Vagina (tissue), 2 donors: ENCODE measurements at places on chromosomes 13 and 19.

DNA sequence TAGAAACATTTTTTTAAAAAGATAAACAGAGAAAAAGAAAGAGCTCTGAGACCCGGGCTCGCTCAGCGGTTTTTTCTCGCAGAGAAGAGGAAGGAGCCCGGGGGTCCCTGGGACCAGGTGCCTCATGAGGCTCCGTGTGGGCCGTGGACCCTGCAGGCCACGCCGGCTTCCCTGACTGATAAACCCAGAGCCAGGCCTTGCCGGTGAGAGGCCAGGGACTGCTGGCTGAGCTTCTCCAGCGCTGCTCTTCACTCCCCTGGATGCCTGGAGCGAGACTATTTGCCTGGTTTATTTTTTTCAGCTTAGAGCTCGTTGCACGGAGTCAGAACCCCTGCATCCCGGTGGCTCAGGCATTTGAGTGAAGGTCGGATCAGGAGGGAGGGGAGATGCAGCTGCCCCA, 53.4 kb upstream of the F7 start:
- no peak for DNase-seq

GRCh38 chr13:25943658-25944057, 108.2 kb downstream of the SHISA2 start:
- DNase-seq = no peak

GRCh38 chr19:38737921-38738737, 6.1 kb downstream of the CAPN12 start:
- DNase-seq = no peak

DNA sequence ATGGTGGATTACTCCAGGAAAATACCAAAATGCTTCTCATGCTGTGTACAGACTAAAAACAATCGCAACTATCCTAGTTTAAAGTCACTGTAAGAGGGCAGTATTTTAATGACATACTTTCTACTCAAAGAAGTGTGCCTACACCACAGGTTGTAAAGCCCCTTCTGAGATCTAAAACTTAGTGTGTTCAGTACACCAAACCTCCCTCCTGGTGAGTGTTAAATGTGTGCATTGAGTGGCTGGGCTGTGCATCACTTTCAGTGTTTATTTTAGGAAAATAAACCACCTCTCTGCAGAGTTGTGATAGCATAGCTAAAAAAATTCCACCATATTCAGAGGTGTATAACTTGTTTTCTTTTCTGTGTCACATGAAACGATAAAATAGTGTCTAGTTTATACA, 263.7 kb downstream of the DACH1 start:
- DNase-seq = no peak

GRCh38 chr13:32025730-32026129, 5.8 kb upstream of the FRY start:
- no peak for DNase-seq

- no peak for DNase-seq
Observed at GRCh38 chr19:50632151-50632835, 7.4 kb downstream of the SYT3 start.

DNA sequence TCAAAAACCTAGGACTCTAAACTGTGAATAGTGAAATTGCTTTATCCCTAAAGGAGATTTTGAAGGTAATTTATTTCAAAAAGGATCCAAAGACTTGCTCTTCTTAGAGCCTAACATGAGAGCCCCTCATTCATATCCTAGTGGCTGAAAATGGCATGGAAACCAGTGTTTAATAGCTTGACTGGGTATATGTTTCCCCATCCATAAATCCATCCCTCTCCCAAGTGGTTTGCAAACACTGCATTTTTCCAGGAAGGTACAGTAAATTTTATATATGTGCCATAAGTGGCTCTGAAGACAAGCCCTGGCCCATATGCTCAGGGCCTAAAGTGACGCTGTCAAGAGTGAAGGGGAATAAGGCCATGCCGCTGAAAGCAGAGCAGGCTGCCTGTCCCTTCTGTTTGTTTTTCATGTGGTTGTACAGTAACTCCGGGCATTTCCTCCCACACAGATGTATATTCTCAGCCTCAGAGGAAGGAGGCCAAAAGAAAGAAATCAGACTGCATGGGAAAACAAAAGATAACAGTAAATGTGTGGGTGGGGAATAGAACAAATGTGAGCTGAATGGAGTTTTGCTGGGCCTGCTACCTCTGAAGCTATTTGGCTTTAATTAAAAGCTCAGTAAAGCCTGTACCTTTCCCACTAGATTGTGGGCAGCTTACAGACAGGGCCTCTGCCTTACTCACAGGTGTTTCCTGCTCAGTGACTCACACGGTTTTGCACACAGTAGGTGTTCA, 181.9 kb downstream of the PCDH9 start:
- no peak for DNase-seq

DNA sequence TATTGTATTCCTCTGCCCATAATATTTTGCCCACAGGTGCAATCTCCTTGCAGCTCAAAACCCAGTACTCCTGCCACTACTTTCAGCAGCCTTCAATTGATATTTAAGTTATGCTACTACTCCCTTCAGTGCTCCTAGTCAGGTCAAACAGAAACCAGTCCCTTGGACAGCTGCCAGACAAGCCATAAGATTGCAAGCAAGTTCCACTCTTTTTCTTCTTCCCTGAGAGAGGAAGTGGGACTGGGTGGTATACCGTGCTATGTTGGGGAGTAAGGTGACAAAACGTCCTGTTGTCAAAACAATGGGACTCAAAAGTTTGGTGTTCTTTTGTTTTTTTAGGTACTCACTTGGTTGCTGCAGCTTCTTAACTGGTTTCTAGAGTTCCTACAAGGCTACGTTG, 63.1 kb upstream of the FRY start:
- DNase-seq = no peak

DNA sequence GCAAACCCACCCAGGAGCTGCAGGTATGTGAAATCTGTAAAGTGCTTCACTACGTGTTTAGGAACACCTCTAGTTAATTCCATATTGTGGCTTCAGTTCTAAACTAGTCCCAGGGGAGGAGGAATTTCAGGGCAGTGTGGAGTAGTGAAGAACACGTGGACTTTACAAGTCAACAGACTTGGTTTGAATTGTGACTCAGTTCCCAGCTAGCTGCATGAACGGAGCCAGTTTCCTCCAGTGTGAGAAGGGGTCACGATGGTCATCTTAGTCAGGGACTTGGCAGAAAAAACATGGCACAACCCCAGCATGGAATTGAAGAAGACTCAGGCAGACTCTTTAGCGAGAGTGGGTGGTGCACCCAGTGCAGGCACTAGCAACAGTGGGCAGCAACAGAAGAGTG, 175.7 kb upstream of the UBL3 start:
- no peak for DNase-seq

- DNase-seq = no peak
Observed at GRCh38 chr19:4234142-4234861, 5.0 kb downstream of the EBI3 start.

GRCh38 chr13:38883783-38884182, 106.8 kb downstream of the STOML3 start:
- no peak for DNase-seq

- no peak for DNase-seq
Observed at GRCh38 chr19:29992233-29992867, 50.3 kb downstream of the URI1 start.

- no peak for DNase-seq
Observed at GRCh38 chr19:32631381-32631780, 43.6 kb downstream of the ANKRD27 start.

DNA sequence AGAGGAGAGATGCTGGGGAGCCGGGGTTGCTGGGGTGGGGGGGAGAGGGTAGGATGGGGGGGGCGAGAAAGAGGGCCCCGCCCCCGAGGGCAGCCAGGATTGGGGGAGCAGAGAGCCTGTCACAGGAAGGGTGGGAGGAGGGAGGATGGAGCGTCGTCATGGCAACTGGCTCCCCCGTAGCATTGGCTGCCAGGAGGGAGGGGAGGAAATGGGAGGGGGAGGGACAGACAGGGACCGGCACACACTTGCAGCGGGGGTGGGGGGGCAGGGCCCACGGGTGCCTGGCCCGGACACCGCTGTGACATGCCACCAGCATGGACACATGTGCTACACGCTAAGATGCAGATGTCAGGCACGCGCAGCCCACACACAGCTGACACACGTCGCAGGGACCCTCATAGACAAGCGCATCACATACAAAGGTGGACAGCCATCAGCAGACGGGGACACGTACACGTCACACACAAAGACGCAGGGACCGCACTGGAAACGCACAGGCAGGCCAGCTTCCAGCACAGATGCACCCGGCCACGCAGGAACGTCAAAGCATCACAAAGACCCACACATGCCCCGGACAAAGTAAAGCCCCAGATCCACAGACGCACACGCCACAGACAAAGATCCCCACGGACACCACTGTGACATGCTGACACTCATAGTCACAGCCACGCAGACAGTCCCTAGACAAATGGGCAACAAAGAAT, at the start of gene LMTK3:
TSS of gene LMTK3 (minus strand) at position 36 of the 704 bp plus-strand sequence. CDS start 259 bp downstream, outside the sequence.
- no peak for DNase-seq

- no peak for DNase-seq
Observed at GRCh38 chr13:95480791-95481780, 71.4 kb upstream of the CLDN10 start.

DNA sequence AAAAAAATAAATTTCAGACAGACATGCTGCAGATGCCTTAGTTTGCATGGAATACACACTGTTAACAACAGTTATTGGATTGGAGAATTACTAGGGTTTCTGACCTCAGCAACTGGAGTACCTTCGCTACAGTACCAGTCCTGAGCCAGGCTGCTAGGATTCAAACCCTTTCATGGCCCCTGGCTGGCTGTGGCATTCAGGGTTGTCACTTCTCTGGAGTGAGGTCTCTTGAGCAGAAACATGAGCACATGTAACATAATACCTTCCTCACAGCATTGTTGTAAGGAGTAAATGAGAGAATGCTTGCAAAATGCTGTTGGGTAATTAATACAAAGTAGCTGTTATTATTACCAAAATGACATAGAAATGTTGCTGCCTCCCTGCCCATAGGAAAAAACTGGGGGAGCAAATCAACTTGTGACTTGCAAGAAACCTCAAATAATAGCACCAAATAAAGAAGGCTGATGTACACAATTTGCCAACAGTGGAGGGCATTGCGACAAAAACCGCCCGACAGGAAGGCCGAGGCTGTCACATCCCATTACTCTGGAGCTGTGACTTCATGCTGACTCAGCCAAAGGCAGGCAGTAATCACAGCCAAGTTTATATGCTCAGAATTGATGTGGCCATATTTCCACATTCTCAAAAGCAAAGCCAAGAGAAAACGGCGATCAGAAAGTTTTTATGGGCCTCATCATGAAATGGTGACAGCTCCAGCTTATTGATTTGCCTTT, 100.4 kb downstream of the RFC3 start:
- DNase-seq = no peak

GRCh38 chr19:47587295-47587694, 14.3 kb upstream of the ZNF541 start:
- DNase-seq = no peak

- no peak for DNase-seq
Observed at GRCh38 chr19:4100647-4101495, 23.1 kb downstream of the MAP2K2 start.

DNA sequence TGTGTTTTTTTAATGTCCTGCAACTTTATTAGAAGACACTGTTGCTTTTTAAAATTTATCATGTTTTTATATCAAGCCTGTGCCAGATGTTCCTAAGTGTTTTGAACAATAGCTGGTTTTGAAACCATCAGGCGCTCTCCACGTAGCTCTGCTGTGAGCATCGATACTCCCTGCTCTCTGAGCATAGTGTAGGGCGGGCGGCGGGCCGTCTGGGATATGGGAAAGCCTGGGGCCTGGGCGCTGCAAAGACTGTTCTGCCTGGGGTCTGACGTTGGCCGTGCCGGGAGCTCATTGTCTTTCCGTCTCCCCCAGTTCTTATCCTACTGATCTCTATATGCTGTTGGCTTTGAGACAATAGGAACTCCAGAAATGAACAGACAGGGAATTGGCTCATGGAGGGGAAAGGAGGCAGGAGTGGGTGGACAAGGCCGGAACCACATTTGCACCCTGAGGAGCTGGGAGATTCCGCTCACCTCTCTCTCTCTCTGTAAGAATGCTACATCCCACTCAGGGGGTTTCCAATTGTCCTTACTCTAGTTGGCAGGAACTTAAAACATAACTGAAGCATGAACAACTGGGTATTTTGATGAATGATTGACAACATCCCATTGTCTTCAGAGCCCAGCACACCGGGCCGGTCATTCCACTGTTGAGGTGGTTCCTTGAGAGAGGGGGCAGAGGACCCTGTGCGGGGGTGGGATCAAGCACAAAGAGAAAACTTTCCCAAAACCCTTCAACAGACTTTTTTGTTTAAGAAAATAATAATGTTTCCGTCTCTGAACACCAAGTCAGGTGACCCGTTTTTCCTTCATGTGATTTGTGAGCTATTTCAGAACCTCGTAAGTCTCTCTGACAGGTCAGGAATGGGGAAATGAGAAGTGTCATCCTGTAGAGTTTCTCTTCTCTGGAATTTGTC, 64.7 kb downstream of the COL4A2 start:
- no peak for DNase-seq

- no peak for DNase-seq
Observed at GRCh38 chr13:96052656-96053002, 572 bp downstream of the UGGT2 start.

DNA sequence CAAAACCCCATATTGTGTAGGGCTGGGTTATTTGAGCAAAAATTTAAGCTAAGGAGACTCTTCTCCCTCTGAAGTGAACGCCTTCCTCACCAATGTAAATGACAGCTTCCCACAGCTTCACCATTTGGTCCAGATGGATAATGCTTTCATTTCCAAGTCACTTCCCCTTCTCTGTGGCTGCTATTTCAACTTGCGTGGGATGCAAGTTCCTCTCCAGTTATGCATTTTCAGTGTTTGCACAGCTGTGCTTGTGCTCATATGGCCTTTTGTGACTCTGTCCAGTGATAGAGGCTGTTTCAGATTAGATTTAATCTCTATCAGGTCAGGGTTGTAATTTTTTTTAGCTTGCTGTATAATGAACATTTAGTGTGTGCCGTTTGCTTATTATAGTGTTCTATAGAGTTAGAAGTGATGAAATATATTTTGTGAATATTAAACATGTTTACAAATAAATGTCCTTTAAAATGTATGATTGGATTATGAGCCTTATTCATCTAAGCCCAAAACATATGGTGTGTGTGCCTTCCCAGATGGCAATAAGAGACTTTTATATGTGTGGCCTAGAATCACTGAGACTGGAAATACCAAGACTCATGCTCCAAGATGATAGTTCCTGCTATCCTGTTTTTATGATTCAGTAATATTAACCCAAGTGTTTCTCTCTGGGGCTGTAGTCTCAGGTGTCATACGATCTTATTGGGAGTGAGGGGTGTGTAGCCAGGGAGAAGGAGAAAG, 86.6 kb downstream of the TNFRSF19 start:
- no peak for DNase-seq

- DNase-seq = no peak
Observed at GRCh38 chr13:75841905-75842304, 205.8 kb downstream of the LMO7 start.

DNA sequence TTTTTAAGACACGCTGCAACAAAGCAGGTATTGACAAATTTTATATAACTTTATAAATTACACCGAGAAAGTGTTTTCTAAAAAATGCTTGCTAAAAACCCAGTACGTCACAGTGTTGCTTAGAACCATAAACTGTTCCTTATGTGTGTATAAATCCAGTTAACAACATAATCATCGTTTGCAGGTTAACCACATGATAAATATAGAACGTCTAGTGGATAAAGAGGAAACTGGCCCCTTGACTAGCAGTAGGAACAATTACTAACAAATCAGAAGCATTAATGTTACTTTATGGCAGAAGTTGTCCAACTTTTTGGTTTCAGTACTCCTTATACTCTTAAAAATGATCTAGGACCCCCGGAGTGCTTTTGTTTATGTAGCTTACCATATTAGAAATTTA, 1.2 kb downstream of the BRCA2 start:
- DNase-seq = no peak
